Cortex of kidney (tissue), 1 donor: ENCODE measurements at places on chromosomes 1 and 21.

GRCh38 chr1:31769720-31770390 is 5.7 kb upstream of the ADGRB2 start:
- DNase-seq, result no peak

DNA sequence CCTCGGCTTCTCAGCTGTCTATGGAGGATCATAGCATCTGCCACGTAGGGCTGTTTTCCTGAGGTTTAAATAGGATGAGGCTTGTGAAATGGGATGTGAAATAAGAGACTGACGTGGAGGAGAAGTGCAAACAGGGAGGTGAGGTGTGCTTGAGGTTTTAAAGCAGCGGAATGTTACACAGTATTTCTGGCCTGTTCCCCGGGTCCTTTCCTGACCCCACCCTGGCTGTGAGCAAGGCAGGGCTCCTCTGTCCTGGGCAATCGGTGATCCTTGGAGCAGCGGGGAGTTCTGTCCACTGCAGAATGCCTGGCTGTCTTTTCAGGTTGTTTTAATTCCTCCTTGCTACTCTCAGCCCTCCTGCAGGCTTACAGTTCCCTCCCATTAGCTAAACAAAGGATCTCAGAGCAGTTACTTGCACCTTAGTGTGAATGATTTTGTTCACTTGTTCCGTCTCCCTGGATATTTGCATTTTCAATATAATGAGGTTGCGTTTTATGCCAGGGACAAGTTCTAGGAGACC is 38.6 kb downstream of the LHX4 start:
- DNase-seq, result no peak

GRCh38 chr1:245990315-245991022 is 516.6 kb downstream of the SMYD3 start:
- no peak for DNase-seq

DNA sequence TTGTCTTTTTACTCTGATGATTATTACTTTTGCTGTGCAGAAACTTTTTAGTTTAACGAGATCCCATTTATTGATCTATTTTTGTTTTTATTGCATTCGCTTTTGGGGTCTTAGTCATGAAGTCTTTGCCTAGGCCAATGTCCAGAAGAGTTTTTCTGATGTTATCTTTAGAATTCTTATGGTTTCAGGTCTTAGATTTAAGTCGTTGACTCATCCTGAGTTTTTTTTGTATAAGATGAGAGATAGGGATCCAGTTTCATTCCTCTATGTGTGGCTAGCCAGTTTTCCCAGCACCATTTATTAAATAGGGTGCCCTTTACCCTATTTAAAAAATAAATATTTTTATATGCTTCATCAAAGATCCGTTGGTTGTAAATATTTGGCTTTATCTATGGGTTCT is 13.2 kb downstream of the MAN1C1 start:
- no peak for DNase-seq

- no peak for DNase-seq
These were observed 146.7 kb downstream of the KCNT2 start for GRCh38 chr1:196461521-196461920.

DNA sequence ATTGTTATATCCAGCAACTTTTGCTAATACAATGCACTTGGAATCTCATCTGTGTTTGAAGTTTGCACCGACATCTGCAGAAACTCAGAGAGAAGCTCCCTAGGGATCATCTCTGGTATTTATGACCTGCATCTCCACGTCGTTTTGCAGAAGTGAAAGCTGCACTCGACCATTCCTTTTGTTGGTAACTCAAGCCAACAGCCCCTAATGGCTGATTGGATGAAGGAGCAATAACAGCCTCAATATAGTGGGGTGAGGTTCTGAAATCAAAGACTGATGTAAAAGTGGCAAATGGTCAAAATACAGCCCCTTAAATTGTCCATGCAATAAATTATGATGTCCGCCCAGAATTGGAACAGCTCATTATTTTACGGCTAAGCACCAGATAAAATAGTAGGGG is 344.2 kb upstream of the KAZN start:
- DNase-seq, result no peak

DNA sequence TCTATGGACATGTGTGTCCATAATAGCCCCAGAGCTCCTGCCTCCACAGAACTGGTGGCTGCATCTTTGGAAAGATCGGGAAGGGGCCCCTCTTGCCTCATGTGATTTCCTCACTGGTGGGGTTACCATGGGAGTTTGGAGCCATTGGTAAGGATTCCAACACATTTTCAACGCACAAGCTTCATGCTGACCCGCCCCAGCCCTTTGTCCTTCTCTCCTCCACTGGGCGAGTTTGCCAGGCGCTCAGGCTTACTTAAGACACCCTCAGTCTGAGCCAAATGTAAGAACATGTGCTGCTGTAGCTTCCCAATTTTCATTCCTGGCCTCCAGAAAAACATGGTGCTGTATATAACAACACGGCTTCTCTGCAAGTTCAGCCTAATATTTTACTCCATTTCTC is 72.4 kb downstream of the ATP5PO start:
- no peak for DNase-seq

DNA sequence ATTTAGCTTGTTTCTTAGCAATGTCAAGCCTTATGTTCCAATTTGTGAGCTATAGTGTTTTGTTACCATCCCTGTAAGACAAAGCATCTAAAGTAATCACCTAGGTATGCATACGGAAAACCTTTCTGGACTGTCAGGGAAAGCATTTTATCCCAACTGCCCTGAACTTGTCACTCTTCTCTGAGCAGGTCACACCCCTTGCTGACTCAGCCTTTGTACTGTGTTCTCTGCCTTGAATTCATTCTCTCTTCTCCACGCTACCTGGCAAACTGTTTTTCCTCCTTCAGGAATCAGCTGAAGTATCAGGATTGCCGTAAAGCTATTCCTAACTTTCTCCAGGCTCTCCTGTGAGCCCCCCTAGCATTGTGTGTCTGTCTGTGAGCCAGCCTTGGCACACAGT is 54.2 kb downstream of the PBX1 start:
- DNase-seq, result no peak

- DNase-seq, result no peak
These were observed 510.3 kb downstream of the NPHP4 start for GRCh38 chr1:5481889-5482288.

DNA sequence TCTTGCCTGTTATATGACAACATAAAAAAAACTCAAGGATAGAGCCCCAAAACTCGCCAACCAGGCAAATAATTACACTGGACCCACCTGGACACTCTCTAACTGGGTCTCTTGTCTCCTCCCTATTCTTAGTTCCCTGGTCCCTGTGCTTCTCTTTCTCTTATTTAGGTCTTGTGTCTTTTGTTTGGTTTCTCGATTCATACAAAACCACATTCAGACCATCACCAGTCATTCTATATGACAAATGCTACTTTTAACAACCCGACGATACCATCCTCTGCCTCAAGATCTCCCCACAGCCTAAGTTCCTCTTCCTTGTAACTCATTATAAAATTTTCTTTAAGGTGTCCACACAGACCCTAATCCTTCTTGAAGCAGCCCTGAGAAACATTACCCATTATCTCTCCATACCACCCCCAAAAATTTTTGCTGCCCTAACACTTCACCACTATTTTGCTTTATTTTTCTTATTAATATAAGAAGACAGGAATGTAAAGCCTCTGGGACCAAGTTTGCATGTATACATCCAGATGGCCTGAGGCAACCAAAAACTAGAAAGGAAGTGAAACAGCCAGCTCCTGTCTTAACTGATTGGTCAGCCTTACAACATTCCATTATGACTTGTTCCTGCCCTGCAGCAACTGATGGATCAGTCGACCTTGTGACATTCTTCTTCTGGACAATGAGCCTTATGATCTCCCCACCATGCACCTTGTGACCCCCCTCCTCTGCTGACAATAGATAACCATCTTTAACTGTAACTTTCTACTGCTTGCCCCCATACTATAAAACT is 638.2 kb downstream of the AMY1C start:
- no peak for DNase-seq

- no peak for DNase-seq
These were observed 99.0 kb downstream of the KCNN3 start for GRCh38 chr1:154770897-154771594.

DNA sequence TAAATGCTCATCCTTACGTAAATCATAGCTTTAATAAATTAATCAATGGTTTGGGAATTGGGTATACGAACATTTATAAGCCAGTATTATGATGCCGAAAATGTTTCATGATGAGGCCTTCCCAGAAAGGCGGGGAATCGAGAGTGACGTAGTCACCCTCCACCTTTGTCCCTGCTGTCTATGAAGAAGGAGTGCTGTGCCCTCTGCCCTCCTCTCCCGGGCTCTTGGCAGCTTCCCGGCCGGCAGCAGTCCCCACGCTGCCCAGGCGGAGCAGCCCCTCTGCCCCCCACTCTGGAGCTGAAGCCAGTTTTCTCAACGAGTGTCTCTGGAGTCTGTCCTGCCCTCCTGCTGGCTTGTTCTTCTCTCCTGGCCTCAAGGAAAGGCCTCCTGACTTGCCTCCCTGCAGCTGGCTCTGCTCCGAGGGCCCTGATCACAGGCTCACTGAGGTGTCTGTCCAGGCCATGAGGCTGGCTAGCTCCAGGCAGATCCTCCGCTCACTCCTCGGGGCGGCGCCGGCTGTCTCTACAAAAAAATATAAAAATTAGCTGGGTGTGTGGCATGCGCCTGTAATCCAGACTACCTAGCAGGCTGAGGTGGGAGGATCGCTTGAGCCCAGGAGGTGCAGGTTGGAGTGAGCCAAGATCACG is 150.7 kb upstream of the COL6A1 start:
- DNase-seq, result no peak

DNA sequence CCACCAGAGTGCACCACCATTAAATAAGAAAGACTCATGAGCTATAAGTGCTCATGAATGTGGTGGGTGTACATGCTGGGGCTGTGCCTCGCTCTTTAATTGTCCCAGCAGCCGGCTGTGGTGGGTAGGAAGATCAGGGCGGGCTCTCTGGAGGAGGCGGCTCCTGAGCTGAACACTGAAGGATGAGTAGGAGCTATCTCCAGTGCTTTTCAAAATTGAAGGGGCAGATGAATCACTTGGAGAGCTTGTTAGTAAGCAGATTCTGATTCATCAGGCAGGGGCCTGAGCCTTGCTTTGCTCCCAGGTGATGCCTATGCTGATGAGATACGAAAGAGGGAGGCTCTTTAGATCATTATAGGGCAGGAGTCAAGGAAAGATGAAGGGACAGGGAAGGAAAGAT is 54.1 kb downstream of the ETS2 start:
- DNase-seq, result no peak

DNA sequence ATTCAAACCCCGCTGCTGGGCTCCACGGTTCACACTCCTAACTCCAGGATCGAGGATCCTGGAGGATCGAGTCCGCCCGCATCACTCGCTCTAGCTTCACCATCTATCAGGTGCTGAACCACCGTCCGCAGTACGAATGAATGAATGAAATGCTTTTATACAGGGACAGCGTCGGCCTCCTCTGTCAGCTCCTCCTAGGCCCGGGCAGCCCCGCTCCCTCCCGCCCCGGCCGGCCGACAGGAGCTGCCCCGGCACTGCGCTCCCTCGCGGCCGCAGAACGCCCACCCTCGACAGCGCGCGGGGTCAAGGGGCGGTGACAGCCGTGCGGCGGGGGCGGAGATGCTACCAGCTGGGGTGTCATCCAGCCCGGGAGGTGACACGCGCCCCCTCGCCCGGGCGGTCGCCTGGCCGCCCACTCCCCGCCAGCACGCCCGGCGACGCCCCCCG is 520 bp downstream of the ZBTB17 start:
- DNase-seq, result no peak

DNA sequence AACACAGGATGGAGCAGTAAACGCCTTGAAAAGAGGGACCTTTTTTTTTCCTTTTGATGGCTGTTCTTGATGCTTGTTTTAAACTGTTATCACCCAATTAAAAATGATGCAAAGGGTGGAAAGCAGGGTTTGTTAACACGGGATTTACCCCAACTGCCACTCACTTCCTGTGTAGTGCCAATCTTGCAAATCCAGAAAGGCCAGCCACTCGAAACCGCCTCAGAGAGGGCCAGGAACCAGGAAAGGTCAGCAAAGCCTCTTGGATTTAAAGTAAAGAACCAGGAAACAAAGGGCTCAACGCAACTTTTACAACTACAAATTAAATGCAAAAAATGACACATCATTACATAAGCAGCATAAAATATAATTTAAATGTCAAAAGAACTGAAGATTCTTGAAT is 347.4 kb downstream of the PDE4B start:
- no peak for DNase-seq

DNA sequence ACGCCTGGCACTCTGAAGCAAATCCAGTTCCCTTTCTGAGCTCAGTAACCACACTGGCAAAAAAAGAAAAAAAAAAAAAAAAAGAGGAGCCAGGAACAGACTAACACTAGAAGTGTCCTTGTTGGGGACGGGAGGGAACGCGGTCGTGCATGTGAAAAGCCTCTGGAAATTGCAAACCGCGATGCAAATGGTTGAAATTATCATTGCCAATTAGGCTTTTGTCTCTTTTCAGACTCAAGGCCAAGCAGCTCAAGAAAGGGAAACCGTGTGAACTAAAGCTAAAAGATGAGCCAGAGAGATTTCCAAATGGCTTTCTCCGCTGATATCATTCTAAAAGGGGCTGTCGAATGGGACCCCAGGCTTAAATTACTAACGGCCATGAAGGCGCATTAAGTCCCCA is 13.5 kb downstream of the TRABD2B start:
- no peak for DNase-seq

GRCh38 chr1:229579059-229579673 is 20.7 kb upstream of the ABCB10 start:
- DNase-seq, result no peak

- DNase-seq, result no peak
These were observed 227.1 kb downstream of the TOMM20 start for GRCh38 chr1:234901491-234902049.

DNA sequence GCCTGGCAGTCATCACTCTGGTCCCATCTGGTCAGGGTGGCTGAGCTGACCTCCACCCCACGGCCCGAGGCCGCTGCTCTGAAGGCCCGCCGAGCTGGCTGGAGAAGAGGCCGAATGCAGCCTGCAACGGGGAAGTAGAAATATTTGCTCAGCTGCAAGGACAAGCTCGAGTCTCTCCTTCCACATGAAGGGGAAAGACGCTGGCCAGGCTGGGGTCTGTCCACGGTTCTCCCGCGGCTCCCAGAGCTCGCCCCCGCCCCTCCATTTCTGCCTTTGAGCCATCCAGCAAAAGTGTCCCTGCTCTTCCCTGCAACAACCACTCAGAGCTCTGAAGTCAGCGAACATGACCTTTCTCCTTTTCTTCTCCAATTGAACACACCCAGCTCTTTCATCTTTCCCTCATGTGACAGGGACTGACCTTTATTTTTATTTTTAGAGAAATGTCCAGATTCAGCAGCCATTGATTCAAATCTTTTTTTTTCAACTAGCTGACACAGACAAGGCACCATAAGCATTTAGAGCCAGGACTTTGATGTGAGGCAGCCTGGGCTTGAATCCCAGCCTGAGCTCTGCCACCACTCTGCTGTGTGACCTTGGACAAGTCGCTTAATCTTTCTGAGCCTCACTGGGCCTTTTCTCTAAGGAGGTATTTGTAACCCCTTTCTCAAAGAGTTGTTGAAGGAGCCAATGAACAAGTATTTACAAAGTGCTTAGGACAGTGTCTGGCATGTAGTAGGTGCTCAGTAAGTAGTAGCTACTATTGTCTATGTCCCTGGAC is 149.3 kb upstream of the WNT4 start:
- DNase-seq, result no peak

DNA sequence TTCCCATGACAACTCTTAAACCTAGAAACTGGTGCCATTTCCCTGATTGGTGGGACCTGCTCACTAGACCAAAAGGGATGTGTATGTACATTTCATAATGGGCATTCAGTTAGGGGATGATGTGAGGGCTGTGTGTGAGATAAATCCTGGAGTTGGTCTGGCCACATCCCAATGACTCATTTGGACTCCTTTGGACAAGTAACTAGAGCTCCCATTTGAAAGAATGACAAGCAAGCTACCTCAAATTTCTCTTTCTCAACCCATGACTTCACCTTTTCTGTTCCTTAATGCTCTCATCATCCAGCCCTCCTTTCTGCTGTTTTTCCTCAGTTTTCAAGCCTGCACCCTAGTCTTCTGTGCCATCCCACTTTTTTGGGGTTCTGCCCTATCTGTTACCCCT is 27.9 kb downstream of the EBNA1BP2 start:
- DNase-seq, result no peak
